ENCODE measurements at places on chromosomes 5 and 9.

DNA sequence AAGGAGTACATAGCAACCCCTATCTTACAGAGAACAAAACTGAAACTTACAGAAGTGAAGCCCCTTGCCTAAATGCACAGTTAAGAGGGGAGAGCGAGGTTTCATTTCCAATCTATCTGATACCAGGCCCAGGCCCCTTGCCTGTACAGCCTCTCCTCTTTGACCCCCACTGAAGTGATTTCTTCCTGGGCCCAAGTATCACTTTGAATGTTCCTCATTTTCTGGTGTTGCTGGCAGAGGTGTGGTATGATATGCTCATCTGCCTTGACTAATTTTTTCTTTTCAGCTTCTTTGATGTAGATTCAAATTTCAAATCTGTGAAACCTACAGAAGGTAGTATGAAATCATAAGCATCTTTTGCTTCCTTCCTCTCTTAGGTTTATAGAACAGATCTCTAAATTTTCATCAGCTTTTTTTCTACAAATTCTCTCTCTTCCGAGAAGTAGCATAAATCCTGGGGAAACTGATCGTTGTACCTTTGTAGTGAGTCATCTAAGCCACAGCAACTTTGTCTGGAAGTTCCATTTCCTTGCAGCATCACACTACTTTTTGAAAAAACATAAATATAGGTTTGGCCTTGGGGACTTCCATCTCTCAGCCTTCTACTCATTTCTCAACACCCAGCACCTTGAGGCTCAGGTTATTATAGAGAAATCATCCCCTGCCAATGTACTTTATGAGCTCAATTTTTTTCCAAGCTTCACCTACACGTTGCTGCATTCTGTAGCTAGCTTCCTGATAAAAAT lies 402.4 kb upstream of the PTGER4 start:
- DNase-seq, result peak; percentile 10

DNA sequence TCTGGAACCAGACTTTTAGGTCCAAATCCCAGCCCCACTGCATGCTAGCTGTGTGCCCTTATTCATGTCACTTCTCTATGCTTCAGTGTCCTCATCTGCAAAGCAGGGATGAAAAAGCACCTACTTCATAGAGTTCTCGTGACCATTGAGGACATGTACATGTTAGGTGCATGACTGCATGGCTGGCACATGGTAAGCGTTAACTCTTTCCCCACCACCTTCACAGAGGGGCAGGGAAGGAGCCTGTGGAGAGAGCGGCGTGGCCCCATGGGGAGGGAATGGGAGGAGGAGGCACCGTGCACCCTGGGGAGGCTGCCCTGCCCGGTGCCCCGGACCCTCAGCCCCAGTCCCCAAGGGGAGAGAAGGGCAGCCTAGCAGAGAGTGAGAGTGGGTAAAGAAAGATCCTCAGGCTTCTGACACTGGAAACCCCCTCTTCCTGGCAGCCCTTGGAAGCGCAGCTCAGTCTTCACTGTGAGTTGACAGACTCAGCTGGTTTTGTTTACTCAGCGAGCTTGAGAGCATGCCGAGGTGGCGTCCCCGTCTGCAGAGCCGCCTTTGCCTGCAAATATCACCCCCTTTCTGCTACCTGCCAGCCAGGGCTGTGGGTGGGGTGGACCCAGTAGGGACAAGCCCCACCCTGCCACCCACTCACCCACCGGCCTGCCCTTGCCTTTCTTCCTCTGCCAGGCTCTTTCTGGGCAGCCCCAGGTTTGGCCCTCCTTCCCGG lies 10.6 kb upstream of the ANGPTL2 start:
- no peak for DNase-seq

- no peak for DNase-seq
These were observed 113.0 kb downstream of the COL23A1 start for GRCh38 chr5:178476972-178477754.

GRCh38 chr5:77117161-77117560 lies 30.1 kb upstream of the ZBED3 start:
- DNase-seq, result no peak

DNA sequence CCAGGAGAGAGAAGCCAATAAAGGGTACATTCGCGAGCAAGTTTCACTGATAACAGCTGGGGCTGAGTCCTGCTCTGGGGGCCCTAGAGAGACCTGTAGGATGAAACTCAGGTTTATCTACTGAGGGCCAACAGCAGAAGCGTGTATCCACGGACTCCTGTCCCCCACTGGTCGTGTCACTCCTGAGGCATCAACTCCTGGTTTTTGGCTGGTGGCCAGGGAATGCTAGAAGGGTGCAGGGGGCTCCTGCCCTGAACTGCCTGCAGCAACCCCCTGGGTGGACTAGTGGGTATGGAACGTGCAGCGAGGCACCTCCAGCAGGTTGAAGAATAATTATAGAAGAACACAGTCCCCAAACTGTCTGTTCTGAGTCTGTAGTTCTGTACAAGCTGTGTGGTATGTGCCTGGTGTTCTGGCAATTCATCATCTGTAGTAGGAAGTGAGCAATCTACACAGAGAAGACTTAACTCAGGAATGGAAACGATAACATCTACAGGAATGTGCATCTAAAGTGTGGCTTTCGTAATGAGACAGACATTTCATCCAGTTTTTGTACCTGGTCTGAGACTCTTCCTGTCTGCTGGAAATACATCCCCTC lies 64.5 kb upstream of the GNA14 start:
- DNase-seq, result no peak

- no peak for DNase-seq
These were observed 61.1 kb downstream of the DPYSL3 start for GRCh38 chr5:147448766-147449165.

DNA sequence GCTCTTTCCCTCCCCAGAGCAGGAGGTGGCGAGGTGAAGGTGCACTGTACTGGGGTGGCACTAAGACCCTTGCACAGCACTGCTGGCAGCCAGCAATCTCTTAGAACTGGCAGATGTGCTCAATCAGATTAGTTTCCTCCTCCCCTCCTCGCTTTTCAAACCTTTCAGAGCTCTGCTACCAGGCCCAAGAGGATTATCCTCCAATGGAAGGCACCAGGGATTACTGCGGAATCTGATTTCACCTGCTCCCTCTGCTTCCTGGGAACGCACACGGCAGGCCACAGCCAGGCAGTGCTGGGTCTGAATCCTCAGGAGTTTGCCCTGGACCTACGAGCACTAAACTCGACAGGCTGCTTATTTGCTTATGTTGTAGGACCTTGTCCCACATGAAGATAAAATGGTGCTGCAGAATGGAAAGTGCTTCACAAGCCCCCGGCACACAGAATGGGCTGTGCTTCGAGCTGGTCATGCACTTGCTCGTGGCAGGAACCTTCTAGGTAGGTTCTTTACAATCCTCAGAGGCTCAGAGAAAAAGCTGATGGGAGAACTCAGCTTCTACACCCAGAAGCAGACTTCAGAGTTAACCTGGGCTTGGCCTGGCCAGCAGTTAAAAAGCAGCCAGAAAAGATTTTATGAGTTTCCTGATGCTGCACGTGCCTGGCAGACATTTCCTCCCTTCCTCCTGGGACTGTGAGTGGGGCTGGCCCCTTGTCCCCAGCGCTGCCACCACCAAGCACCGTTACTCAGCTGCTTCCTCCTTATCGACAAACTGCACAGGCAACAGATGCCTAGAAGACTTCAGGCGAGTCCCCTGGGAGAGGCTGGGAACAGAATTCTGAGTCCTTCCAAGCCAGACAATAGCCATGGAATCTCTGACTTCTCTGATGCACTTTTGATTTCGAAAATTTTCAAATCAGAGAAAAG lies 33.1 kb downstream of the FABP6 start:
- DNase-seq, result no peak

- DNase-seq, result no peak
These were observed 137.2 kb upstream of the SMARCA2 start for GRCh38 chr9:1877951-1878350.

GRCh38 chr9:4495537-4495936 lies 5.3 kb downstream of the SLC1A1 start:
- no peak for DNase-seq

DNA sequence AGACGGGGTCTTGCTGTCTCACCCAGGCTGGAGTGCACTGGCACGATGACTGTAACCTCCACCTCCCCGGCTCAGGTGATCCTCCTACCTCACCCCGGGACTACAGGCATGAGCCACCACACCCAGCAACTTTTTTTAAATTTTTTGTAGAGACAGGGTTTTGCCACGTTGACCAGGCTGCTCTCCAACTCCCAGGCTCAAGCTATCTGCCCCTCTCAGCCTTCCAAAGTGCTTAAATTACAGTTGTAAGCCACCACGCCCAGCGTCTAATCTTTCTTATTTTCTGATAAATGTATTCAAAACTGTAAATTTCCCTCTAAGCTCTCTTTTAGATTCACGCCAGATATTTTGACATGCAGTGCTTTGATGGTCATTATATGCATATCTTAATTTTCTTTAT lies 10.3 kb downstream of the FRRS1L start:
- DNase-seq, result no peak

- DNase-seq, result no peak
These were observed 70.2 kb downstream of the BASP1 start for GRCh38 chr5:17287501-17288155.

DNA sequence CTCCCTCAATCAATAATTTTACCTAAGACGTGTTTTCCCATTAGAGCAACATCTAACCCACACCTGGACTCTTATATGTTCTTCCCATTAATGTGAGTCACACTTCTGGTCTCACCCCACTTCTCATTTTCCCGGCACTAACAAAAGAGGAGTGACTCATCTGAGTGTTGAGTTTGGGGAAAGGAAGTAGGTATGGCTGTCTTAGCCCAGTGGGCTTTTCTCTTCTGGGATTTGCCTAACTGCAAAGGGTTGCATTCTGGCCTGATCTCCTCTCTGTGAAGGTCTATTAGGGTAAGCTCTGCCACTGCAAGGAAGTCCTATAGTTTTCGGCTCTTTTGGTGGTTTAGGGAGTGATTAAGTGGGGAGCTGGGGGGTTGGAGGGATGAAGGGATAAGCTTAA lies 195.6 kb downstream of the KIAA0825 start:
- no peak for DNase-seq

- DNase-seq, result no peak
These were observed 22.8 kb upstream of the RGMB start for GRCh38 chr5:98750693-98751092.

DNA sequence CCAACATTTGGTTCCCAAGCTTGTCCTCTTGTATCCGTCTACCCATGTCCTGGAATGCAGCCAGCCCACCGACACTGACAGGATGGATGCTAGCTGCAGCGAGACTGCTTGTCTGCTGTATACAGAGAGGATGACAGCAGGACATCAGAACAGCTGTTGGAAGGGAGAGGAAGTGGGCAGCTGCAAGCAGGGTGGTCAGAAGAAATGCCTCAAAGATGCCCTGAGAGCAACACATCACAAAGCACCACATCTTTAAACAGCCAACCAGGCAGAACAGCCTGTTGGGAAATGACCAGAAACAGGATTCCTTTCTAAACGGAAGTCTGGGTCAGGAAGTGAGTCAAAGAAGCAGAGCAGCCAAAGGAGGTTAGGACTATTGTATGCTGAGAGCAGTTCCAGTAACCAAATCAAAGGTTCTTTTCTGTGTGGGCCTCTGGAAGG lies 219.1 kb downstream of the NDUFS4 start:
- DNase-seq, result no peak

GRCh38 chr5:170388818-170389549 lies at the start of gene KCNMB1:
Gene KCNMB1, minus strand, starts transcription at chr5:170389367. Its CDS starts 3,920 bp downstream, at chr5:170385447.
- DNase-seq, result no peak

Measured in stimulated activated CD4-positive, alpha-beta T cell treated with anti-CD3 and anti-CD28 coated beads, Interleukin-1b, Interleukin-23, amount 100 ng/mL, for 1 hour (primary cell).